ENCODE measurements at places on chromosomes 1 and 21. TPM values are rescaled to one million over a fixed set of nuclear protein-coding genes. Genes with fewer than 3 reads are reported as not detected.

The MAP3K21 gene
- total RNA-seq, result 0.21 TPM

The C1QB gene
- total RNA-seq, result 18.9 TPM

The ZNF678 gene
- 2.5 TPM for total RNA-seq

The CTSE gene
- total RNA-seq, result not detected

The RNF223 gene
- total RNA-seq, result not detected

The S100A1 gene
- 2,903 TPM for total RNA-seq

The DFFB gene
- 1.5 TPM for total RNA-seq

The TSPAN1 gene
- total RNA-seq, result 1.3 TPM

The PDE4B gene
- 17.2 TPM for total RNA-seq

The PODN gene
- 27.4 TPM for total RNA-seq

GRCh38 chr1:106061586-106062495, 994.6 kb upstream of the PRMT6 start:
- no peak for DNase-seq

GRCh38 chr1:28064064-28064463, 24.3 kb downstream of the EYA3 start:
- DNase-seq, result no peak

- no peak for DNase-seq
Measured at GRCh38 chr1:239587066-239587465, 200.7 kb downstream of the CHRM3 start.

GRCh38 chr1:19424651-19425570, 60.4 kb downstream of the CAPZB start:
- no peak for DNase-seq

DNA sequence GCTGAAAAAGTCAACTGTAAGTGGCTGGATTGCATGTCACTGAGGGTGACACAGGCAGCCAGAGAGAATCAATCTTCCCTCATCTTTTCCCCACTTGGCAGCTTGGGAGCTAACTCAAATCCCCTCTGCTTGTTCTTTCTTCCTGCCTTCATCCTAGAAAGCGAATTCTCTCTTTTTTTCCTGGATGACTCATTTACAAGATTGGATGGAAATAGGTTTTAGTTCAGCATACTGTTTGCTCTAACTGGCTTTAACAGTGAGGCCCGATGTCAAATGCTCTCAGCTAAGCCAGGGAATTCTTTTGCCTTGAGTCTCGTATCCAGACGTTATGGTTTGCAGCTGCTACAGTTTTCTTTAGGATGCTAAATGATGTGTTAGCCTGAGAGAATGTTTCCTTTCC, 72.7 kb downstream of the HUNK start:
- no peak for DNase-seq

- DNase-seq, result peak; percentile 22
Measured at GRCh38 chr21:41817228-41817627, 50.4 kb upstream of the RIPK4 start.

DNA sequence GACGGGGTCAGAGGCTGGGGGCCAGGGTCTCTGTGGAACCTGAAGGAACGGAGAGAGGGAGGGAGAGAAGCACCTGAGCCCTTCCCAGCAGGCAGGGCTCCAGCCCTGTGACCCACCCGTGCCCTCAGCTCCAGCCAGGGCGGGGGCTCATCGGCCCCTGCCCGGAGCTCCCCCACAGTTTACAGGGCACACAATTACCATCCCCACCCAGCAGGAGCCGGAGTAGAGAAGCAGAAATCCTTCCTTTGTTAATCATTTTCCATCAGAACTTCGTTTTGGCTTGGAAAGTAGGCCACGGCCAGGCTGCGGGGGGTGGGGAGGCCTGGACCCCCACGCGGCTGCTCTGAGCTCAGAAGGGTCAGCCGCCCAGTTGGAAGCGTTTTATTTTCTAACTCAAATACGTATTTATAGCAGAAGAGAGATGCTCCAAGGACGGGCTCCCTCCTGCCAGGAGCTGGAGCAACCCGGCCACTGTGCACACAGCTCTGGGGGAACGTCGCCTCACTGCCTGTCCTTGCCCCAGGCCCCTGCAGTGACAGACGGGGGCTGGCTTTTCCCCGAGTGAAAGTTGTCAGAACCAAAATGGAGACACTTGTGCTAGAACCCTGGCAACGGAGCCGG, 42.7 kb upstream of the ADARB1 start:
- no peak for DNase-seq

GRCh38 chr1:232012773-232013386, 386.3 kb downstream of the DISC1 start:
- DNase-seq, result peak; percentile 85

- no peak for DNase-seq
Measured at GRCh38 chr1:205576011-205576410, 55.8 kb downstream of the ELK4 start.

DNA sequence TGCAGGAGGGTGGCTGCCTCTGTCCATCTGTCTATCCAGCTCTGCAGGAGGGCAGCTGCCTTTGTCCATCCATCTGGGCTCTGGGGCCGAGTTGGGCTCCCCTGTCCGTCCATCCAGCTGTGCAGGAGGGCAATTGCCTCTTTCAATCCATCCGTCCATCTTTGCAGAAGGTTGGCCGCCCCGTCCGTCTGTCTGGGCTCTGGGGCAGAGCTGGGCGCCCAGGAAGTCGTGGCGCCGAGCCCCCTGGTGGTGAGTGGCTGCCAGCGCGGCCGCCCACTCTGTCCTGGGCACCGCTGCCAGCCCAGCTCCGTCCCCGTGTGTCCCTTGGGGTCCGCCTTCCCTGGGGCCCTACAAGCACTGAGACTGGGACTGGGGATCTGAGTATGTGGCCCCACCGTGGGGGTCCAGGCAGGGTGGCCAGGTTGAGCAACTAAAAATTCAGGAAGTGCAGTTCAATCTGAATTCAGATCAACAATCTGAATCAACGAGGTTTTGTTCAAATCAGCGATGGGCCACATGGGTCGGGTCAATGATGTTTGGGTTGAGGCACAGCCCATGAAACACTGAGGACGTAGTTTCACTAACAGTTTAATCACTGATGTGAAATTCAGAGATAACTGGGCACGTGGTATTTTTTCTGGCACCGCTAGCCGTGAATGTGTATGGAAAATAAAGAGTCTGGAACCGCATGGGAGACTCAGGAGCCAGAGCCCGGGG, 99.1 kb upstream of the ACTRT2 start:
- DNase-seq, result no peak

DNA sequence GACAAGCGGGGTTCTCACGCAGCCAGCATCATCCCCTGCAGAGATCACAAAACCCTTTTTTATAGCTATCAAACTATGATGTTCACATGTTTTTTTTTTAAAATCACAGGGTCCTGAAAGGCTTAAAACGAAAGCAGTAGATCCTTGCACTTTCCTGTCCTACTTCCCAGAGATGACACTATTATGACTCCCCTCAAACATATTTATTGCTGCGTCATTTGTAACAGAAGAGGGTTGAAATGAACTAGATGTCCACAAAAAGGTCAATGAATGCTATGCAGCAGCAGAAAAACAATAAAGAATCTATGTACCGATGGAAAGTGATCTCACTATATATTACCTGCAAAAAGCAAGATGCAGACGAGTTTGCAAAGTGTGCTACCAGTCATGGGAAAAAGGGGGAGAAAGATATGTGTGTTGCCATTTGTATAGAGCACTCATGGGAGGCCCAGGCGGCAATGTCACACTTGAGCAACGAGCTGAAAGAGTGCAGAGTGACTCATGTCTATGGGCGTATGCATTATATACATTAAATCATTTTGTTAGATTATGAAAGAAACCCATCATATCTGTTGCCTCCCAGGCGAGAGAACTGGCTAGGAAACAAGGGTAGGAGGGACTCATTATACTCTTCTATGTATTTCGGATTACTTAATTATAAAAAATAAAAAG, 68.9 kb upstream of the PARP1 start:
- no peak for DNase-seq

DNA sequence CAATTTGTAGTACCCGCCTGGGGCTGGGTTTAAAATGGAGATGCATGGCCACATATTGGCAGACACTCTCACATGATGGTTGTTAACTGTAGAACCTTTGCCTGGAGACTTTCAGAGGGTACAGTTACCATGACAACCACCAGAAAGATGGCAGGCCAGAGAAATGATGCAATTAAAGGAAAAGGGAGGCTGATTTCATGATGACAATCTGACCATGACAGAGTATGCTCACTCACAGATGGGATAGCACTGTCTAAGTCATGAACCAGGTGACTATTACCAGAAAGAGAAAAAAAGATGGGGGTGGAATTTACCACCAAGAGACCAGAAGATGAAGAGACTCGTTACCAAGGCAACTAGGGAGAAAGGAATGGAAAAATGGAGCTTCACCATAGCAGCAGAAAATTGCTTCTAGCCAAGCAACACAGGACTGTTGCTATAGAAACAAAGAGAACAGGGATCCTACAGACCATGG, 3.5 kb upstream of the TRIT1 start:
- no peak for DNase-seq

GRCh38 chr1:109527098-109527811, 12.4 kb upstream of the GPR61 start:
- DNase-seq, result no peak

GRCh38 chr1:96416701-96417444, 304.7 kb upstream of the PTBP2 start:
- DNase-seq, result no peak

GRCh38 chr1:95916616-95917015, 682.6 kb downstream of the RWDD3 start:
- DNase-seq, result no peak

- DNase-seq, result no peak
Measured at GRCh38 chr1:91952187-91952586, 3.0 kb downstream of the BRDT start.

GRCh38 chr1:58551186-58552140, 4.9 kb upstream of the OMA1 start:
- no peak for DNase-seq

Data from heart right ventricle (tissue), 16 donors.